ENCODE measurements at places on chromosomes 16 and 17.

GRCh38 chr17:65297384-65297783 lies 160.2 kb downstream of the RGS9 start:
- DNase-seq, result no peak

GRCh38 chr17:64240261-64240740 lies 22.8 kb downstream of the TEX2 start:
- DNase-seq, result no peak

GRCh38 chr17:36856222-36856621 lies 81.1 kb upstream of the LHX1 start:
- no peak for DNase-seq

GRCh38 chr17:81860756-81861568 lies 627 bp upstream of the P4HB start:
- DNase-seq, result peak; percentile 100

DNA sequence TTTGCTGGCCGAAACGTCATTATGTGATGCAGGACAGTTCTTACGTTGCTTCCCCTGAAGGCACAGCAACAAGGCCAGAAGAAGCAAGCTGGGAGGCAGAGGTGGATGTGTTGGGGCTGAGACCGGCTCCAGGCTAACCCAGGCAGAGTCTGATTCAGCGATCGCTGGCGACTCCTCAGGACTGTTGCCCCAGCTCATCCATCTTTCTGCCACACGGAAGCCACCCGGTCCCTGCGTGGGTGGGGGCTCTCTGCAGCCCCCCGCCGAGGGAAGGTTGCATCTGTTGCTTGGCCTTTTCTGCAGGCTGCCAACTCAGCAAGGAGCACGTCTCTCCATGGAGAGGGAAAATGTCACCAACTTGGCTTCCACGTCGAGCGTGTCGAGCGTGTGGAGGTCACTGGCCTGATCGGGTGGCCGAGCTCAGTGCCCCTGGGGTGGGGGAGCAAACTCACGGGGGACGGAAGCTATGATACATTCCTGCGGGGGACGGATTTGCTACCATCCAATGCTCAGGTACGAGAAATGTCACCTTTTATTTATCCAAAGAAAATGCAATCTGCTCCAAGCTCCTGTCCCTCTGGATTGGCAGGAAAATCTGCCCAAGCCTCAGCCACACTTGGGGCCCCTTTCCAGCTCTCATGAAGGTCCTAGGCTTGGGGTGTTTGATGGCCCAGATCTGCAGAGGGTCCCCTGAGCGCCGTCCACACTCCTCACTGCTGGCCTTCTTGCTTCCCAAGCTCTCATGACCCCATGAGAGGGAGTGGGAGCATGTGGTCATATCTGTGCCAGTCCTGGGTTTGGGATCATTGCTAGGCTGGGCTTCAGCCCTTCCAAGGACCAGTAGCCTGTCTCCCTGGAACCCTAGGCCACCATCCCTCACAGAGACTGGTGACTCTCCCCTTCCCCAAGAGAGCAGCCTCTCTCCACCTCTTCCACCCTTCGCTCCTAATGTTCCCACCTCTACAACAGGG lies 69.4 kb downstream of the RPH3AL start:
- DNase-seq, result no peak

GRCh38 chr16:79393564-79393963 lies 207.0 kb downstream of the MAF start:
- DNase-seq, result no peak

GRCh38 chr16:20042848-20043247 lies 30.8 kb downstream of the GPR139 start:
- no peak for DNase-seq

DNA sequence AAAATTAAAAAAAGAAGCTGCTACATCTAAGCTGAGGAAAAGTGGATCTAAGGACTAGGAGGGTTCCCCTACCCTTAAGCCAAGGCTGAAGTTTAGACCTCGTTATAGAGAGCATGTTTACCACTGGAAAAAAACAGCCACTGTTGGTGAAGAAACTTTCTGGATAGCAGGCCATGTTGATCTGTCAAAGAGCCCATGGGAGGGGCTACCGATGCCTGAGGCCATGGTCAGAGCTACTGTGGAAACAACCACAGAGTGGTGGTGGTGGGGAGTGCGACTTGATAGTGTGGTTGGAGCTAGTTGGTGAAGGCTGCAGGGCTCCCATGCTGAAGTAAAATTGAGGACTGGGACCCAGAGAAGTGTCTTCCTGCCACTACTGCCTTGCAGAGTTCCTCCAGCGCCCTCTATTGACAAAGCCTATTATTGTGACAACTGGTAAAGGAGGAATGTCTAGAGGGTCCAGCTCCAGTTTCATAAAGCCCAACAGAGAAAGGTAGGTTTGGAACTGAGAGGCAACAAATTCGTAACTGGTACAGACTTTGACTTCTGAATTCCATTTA lies 12.7 kb upstream of the FAM20A start:
- DNase-seq, result no peak

DNA sequence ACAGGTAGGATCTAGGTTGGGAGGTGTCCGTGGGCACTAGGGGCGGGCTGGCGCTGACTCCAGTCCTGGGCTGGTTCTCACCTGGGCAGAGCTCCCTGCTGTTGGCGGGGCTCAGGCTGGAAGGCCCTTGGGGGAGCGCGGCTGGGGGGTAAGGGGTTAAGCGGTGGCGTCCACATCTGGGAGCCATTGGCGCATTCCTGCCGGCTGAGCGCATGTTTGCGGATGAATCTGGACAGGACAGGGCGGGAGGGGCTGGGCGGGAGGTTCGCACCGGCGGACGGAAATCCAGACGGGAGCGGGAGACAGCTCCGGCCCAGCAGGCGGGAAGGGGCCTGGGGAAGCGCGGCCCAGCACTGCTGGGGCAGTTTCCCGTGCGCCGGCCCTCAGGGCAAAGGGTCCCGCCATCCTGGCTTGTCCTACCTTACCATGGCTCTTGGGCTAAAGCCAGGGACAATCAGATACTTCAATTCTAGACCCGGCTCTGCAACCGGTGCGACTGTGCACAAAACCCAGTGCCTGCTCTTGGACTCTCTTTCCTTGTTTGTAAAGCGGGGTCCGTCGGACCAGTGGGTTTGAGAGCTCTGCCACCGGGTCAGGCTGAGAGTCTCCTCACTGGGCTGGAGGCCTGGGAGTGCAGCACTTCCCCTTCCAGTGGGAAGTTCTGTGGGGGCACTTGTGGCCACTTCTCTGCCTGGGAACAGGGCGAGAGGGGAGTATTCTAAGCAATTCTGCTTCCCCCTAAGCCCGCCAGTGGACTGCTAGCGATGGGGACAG lies 7.8 kb downstream of the RARA start:
- no peak for DNase-seq

GRCh38 chr16:25493136-25493811 lies 198.5 kb upstream of the HS3ST4 start:
- no peak for DNase-seq

GRCh38 chr17:73552300-73553048 lies 91.8 kb downstream of the SDK2 start:
- no peak for DNase-seq

- no peak for DNase-seq
Measured at GRCh38 chr17:7486181-7486580, 2.0 kb downstream of the POLR2A start.

- no peak for DNase-seq
Measured at GRCh38 chr17:37725021-37725595, 19.8 kb downstream of the HNF1B start.

GRCh38 chr17:35870906-35871819 lies 2.5 kb upstream of the HEATR9 start:
- DNase-seq, result no peak

- no peak for DNase-seq
Measured at GRCh38 chr16:68496689-68497088, 42.4 kb upstream of the ZFP90 start.

GRCh38 chr16:73036074-73036826 lies 11.7 kb downstream of the ZFHX3 start:
- no peak for DNase-seq

DNA sequence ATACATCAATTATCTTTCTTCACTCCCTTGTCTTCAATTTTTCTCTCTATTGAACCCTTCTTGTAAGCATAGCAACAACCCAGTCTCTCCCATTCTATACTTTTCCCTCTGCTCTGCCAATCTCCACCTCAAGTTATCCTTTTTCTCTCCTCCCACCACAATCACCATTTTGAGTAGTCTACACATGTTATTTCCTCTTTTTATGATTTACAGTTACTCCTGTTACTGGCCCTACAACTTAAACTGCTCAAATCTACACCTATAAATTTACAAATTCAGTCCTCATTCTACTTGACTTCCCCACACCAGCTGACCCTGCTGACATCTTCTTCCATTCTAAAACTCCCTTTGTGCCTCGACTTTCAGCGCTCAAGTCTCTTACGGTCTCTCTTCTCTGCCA lies 84.6 kb downstream of the SPAG9 start:
- DNase-seq, result no peak

DNA sequence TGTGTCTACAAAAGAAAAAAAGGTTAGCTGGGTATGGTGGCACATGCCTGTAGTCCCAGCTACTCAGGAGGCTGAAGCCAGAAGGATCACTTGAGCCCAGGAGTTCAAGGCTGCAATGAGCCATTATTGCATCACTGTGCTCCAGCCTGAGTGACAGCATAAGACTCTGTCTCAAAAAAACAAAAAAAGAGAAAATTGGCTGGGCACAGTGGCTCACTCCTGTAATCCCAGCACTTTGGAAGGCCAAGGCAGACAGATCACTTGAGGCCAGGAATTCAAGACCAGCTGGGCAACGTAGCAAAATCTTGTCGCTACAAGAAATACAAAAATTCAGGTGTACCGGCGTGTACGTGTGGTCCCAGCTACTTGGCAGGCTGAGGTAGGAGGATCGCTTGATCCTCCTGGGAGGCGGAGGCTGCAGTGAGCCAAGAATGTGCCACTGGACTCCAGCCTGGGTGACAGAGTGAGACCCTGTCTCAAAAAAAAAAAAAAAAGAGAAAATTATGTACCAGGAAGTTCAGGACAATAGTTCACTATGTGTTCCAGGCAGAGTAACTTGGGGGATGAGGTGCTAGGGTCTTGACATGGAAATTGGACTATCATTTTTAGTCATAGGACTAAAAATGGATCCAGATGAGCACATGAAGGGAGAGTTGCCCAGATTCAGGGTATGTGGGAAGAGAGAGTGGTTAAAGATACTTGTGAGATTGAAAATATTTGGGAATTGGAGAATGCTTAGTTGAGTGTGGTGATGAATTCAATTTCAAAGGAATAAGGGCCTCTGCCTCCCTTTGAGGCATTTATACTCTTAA lies 11.0 kb downstream of the ALDH3A2 start:
- no peak for DNase-seq

GRCh38 chr16:18039931-18040330 lies 296.6 kb downstream of the NPIPA8 start:
- no peak for DNase-seq

GRCh38 chr17:70483624-70484023 lies 314.3 kb downstream of the KCNJ2 start:
- DNase-seq, result no peak

GRCh38 chr17:60827943-60828342 lies 150.3 kb downstream of the BCAS3 start:
- no peak for DNase-seq

DNA sequence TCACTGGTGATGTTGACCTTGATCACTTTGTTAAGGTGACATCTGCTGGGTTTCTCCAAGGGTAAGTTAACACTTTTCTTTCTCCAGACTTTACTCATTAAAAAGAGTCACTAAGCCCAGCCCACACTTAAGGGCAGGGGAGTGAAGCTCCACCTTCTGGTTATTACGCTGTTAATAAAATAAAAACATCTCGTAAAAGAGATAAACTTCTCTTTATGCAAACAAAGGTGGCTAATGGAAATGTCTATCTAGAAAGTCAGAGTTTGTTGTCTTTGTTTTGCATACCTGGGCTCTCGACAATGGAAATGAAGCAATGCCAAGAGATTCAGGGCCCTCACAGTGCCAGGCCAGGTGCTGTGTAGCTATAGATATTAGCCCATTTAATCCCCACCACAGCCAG lies 134.4 kb downstream of the ZFHX3 start:
- no peak for DNase-seq

GRCh38 chr17:1894753-1895339 lies 65.0 kb downstream of the RPA1 start:
- DNase-seq, result no peak

DNA sequence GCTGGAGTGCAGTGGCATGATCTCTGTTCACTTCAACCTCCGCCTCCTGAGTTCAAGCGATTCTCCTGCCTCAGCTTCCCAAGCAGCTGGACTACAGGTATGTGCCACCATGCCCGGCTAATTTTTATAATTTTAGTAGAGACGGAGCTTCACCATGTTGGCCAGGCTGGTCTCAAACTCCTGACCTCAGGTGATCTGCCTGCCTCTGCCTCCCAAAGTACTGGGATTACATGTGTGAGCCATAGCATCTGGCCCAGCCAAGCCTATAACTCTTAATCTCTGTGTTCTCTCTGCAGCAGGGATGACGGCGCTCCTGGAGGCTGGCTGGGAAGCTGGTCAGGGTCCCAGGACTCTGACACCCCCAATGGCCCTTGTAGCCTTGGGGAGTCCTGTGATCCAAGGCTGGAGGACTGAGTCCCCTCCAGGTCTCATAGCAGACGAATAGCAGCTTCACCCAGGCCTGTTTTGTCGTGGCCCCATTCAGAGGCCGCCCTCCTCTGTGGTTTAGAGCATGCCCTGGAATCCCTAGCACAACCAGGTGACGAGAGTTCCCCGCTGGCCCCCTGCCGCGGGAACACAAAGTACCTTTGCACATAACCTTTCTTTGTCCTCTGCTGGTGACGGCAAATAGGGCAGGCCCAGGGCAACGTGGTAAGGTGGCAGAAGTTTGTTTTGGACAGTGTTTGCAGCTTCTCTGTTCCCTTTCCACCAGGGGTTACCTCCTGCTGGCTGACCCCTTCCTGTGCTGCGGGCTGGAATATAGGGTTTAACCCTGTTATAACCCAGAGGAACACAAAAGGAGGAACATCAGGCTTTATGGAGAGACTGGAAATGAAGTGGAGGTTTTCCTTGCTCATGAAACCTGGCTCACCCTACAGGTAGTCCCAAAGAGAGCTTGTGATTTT lies 43.0 kb upstream of the TOB1 start:
- no peak for DNase-seq

GRCh38 chr17:1058423-1059130 lies 61.6 kb downstream of the TIMM22 start:
- no peak for DNase-seq

DNA sequence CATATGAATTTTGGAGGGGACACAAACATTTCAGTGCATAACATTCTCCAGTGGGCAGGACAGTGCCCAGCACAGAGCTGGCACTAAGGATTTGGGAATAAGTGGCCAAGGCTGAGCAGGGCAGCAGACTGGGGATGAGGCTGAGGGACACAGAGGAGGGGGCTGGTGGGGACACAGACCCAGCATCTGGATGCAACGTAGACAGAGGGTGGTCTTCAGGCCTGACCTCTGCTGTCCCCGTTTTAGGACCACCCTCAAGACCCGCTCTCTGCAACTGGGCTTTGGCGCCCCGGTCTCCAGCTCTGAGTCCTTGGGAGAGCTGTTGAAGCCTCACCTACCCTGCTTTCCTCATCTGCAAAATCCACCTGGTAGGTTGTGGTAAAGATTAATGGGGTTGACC lies 3.3 kb upstream of the PRSS33 start:
- DNase-seq, result no peak

GRCh38 chr17:15659663-15660062 lies 24.4 kb downstream of the TRIM16 start:
- DNase-seq, result no peak

- DNase-seq, result no peak
Measured at GRCh38 chr17:3026856-3027751, 36.3 kb downstream of the OR1D5 start.

- no peak for DNase-seq
Measured at GRCh38 chr16:19963301-19963700, 78.7 kb upstream of the GPRC5B start.

GRCh38 chr16:324451-325334 lies 27.8 kb downstream of the AXIN1 start:
- DNase-seq, result peak; percentile 57

GRCh38 chr17:60740584-60740983 lies 62.9 kb downstream of the BCAS3 start:
- no peak for DNase-seq

GRCh38 chr16:72743011-72743761 lies 304.7 kb downstream of the ZFHX3 start:
- no peak for DNase-seq
